Hindlimb muscle (tissue), 1 donor: ENCODE measurements at places on chromosomes 1 and 21.

DNA sequence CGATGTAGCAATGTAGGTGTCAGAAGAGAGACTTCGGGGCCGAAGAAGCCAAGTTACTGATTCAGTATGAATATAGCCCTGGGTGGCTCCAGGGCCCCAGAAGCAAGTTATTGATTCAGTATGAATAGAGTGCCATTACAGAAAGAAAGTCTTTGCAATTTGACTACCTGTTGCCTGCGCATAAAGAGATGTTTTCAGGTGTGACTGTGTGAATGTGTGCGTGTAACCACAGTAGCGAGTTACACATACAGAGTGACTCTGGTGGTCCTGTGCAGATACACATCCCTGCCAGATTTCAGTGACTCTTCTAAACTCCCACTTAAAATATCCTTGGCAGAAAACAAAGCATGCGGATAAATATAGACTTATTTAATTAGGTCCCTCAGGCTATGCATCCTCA, 142.7 kb upstream of the CD34 start:
- DNase-seq = no peak

DNA sequence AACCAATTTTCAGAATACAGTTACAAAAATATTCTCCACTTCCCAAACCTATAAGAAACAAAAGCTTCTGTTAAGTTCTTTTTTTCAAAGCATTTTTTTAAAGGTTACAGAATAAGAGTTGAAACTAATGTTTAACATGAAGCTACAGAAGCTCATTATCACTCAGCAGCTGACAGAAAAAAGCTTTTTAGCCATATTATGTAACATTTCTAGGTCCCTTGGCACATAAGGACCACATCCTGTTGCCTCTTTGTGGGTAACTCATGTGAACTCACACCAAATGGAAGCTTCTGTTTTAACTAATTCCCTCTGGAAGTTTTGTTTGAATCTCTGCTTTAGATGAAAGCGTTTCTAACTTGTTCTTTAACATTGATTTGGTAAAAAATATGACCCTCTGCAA, 242.5 kb upstream of the TMPRSS15 start:
- no peak for DNase-seq

GRCh38 chr1:26177182-26177684, at the start of gene CNKSR1:
Gene CNKSR1 (plus strand): TSS chr1:26177491. CDS start chr1:26177548, 57 bp downstream.
- no peak for DNase-seq

GRCh38 chr1:71502006-71502405, 421.2 kb upstream of the ZRANB2 start:
- DNase-seq = no peak

GRCh38 chr21:41864311-41865001, 14.7 kb downstream of the PRDM15 start:
- no peak for DNase-seq

GRCh38 chr21:44534688-44535087, 5.3 kb downstream of the KRTAP10-1 start:
- DNase-seq = no peak

- DNase-seq = no peak
Observed at GRCh38 chr1:115300087-115300876, 37.8 kb downstream of the NGF start.

DNA sequence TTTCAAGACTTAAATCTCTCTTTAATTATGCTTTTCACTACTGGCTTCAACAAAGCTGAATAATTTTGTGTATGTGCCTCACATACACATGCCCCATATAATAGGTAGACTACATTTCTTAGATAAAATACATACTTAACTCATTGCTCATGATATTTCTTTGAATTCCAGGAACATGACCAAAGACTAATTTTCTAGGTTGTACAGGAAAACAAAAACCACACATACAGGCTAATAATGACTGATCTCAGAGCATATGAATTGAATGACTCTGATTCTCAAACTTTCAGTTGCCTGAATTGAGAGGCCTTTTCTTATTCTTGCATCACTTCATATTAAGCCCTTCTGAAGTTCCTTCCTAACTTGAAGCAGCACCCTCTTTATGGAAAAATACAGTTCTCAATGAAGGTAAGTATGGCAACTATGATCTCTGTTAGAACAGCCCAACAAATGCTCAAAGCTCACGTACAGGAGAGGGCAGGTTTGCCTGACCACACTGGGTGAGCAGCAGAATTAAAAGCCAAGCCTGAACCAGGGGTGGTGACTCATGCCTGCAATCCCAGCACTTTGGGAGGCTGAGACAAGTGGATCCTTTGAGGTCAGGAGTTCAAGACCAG, 22.6 kb upstream of the UAP1 start:
- DNase-seq = no peak

DNA sequence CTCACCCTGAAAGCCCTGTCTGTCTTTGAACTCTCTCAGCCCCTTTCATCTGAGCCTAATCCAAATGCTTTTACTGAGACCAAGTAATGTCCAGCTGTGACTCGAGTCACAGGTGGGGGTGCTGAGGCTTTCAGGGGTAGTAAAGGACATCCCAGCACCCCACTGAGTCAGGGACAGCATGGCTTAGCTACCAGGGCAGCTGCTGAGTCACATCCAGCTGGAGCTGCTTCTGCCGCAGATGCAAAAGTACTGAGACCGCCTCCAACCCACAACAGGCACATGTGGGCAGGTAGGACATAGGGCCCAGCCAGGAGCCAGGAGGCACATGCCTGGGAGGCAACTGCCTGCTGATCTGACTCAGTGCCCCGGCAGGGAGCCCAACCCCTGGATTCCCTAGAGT, 6.7 kb upstream of the VSIG8 start:
- DNase-seq = no peak

DNA sequence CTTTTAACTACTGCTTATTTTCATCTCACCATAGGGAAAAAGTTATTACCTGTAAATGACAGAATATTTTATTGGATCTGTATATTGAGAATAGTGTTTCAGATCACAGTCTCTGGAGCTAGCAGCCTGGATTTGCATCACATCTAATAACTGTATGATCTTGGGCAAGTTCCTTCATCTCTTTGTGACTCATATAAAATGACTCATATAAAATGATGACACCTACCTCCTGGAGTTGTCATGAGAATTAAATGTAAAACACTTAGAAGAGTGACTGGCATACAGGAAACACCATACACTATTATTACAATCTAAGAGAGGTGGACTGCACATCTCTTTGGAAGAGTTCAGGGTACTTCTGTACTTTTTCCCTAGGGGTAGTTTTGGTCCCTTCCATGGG, 421.3 kb downstream of the NEGR1 start:
- DNase-seq = no peak

GRCh38 chr1:111735321-111735720, 3.9 kb downstream of the INKA2 start:
- no peak for DNase-seq

- no peak for DNase-seq
Observed at GRCh38 chr1:59453297-59453968, 156.5 kb downstream of the FGGY start.

GRCh38 chr1:3283849-3284248, 170.6 kb upstream of the ARHGEF16 start:
- DNase-seq = peak; percentile 19

GRCh38 chr1:226332947-226333346, 24.0 kb upstream of the LIN9 start:
- DNase-seq = no peak

DNA sequence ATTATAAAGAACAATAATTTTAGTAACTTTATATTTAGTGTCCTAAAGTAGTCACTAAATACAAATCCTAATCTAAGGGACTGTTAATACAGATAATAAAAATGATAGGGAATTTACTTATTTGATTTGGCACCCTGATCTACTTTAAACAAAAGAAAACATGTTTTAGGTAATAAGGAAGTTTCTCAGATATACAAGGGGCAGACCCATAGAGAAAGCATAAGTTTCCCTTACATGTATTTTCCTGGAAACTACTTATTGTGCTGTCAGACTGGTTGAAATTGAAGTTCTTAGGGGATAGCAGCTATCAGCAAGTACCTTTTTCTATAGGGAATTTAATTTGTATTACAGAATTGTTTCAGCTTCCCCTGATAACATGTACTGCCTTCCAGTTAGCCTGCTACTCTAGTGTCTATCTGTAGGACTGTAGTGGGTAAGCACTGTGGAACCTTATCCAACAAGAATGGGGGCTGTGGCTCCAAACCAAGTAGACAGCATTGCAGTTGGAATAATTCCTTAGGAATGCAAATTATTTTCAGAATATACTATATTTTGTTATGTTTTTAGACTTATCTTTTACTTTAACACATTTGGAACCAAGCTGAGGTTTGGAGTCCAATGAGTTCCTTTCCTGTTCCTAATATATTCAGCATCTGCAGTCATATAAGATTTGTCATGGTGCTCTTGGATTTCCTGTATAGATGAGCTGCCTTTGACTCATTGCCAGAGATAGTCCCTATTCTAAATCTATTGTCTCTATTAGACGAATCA, 14.7 kb downstream of the MSH4 start:
- no peak for DNase-seq

DNA sequence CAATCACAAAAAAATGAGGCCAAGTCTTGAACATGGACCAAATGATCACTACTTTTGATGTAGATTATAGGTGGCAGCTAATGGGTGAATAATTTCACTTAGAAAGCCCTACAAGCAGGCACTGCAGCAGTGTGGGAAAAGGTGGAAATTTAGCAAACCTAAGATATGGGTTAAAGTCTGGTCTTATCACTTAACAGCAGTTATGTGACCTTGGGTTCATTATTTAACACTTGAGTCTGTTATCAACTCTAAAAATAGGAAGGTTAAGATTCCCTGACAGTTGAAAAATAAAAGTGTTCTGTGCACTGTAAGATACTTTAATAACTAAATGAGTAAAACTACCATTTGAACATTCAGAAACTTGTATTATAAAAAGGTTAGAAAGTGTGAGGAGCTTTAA, 47.5 kb downstream of the SSX2IP start:
- DNase-seq = no peak

GRCh38 chr1:183195142-183195574, 9.1 kb downstream of the LAMC2 start:
- DNase-seq = no peak
